ENCODE measurements at places on chromosomes 2 and 18.

GRCh38 chr18:78794071-78794430 lies 185.6 kb upstream of the SALL3 start:
- no peak for DNase-seq

DNA sequence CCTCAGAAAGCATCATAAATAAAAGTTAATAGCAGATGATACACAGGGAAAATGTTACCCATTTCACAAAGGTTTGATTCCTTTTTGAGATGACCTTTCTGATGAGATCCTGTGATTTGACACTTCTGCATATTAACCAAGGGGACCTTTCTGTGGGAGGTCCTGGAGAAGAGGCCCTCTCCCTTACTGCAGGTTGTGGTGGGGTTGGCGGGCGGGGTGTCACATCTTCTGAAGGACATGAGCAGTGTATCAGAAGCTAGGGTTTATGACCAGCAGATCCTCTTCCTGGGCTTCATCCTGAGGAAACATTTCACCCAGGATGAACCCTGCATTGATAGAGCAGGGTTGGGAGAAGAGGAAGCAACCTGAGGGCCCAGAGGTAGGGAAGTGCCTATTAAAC lies 37.2 kb upstream of the SCLY start:
- DNase-seq = no peak

DNA sequence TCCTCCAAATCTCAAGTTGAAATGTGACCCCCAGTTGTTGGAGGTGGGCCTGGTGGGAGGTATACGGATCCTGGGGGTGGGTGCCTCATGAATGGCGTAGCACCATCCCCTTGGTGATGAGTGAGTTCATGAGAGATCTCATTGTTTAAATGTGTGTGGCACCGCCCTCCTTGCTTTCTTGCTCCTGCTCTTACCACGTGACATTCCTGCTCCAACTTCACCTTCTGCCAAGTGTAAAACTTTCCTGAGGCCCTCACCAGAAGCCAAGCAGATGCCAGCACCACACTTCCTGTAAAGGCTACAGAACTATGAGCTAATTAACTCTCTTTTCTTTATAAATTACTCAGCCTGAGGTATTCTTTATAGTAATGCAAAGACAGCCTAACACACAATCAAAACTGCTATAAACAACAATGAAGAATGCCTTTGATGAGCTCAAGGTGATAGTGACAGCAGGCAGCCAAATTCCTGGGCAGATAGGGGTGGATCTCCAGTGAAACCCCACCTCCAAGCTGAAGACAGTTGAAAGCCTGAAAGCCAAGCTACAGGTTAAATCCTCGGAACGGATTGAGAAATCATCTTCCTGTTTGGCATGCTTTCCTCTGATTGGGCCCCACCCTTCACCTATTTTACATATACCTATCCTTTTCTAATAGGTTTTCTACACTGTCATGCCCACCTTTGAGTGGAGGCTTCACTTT lies 26.9 kb downstream of the MCEE start:
- DNase-seq = no peak

DNA sequence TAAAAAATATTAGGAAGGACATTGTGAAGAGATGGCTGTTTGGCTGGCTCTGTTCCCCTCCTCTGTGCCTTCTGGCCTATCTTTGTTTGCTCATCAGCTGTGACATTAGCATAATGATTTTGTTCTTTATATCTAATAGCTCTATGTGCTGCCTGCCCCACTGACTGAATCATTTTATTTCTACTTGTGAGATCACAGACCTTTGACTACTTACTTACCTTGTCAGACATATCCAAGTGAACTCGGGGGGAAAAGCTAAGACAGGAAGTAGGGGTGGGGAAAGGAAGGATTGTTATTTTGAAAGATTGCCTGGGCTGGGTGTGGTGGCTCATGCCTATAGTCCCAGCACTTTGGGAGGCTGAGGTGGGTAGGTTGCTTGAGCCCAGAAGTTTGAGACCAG lies 104.2 kb downstream of the ASAP2 start:
- no peak for DNase-seq

- DNase-seq = no peak
These were observed 22.5 kb downstream of the TXNL1 start for GRCh38 chr18:56615738-56616520.

- DNase-seq = no peak
These were observed 326.7 kb downstream of the SUCLG1 start for GRCh38 chr2:84132370-84132769.

All from hematopoietic multipotent progenitor cell treated with erythropoietin and hydrocortisone succinate and interleukin-3 and kit ligand, for 4 days (in vitro differentiated cells).